ENCODE measurements at places on chromosomes 4 and X. TPM values are rescaled to one million over a fixed set of nuclear protein-coding genes. Genes with fewer than 3 reads are reported as not detected.

DNA sequence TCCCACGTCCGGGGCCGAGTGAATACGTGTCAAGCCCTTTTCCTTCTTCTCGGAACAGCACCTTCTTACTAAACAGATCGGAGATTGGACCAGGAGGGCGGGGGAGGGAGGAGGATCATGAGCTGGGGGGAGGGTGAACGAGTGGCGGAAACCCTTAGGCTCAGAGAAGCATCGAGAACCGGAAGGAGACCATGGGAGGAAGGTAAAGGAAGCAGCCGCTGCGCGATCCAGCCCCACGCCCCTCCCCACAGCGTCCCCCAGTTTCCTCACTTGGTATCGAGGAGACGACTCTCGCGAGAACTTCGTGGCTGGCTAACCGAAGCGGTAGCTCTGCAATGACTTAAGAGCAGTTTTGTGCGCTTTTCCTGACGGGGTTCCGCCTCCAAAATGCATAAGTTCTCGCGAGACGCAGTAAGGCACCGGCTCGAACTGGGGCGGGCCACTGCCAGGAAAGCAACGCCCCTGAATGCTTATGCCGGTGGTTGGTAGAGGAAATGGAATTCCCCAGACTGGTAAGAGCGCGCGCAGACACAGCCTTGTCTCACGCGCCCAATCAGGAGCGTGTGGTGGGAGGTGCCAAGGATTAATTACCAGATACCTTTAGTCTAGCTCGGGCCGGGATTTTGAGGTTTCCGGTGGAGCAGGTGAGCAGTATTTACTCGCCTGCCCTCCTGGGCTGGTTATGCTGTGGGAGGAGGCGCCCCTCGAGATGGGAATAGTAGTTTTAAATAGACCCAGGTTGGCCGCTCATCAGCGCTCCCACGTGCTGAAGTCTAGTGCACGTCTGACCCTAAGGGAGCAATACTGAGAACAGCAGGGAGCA is 534 bp upstream of the UBE2D3 start:
- peak; percentile 100 for DNase-seq

DNA sequence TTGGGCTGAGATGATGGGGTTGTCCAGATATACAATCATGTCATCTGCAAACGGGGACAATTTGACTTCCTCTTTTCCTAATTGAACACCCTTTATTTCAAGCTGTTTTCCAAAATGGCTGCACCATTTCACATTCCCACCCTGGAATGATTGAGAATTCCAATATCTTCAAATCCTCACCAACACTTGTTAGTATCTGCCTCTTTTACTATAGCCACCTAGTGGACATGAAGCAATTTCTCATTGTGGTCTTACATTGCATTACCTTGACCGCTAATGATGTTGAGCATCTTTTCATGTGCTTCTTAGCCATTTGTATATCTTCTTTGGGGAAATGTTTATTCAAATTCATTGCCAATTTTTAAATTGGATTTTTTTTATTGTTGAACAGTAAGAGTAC is 364.8 kb downstream of the SMARCA1 start:
- DNase-seq: no peak

DNA sequence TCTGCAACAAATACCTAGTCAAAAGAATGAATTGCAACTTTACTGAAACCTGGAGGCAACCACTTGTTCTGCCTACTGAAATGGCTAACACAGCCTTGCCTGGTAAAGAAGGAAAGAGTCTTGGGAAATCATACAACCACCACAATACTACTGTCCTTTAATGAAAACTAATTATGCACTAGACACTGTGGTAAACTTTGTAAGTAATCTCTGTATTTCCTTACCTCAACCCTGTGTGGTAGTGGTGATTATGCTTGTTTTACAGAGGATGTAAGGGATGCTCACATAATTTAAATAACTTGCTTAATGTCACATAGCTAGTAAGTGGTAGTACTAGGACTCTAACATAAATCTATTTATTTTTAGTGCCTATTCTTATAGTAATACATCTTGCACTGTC is 44.7 kb downstream of the TMEM156 start:
- DNase-seq: no peak

GRCh38 chr4:136412708-136413107 is 1119.6 kb downstream of the PCDH18 start:
- peak; percentile 1 for DNase-seq

DNA sequence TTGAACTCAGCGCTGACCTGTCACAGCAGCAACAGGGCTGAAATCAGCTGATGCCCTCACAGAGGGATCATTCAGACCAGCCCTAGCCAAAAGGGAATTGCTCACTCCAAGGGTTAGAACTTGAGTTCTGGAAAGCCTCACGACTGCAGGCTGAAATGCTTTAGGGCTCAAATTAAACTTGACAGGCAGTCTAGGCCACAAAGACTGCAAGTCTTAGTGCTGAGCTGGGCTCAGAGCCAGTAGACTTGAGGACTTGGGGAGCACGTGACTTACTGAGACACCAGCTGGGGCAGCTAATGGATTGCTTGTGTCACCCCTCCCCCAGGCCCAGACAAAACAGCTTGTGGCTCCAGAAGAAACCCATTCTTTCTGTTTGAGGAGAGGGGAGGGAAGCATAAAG is 119.0 kb upstream of the SLC6A14 start:
- DNase-seq: no peak

DNA sequence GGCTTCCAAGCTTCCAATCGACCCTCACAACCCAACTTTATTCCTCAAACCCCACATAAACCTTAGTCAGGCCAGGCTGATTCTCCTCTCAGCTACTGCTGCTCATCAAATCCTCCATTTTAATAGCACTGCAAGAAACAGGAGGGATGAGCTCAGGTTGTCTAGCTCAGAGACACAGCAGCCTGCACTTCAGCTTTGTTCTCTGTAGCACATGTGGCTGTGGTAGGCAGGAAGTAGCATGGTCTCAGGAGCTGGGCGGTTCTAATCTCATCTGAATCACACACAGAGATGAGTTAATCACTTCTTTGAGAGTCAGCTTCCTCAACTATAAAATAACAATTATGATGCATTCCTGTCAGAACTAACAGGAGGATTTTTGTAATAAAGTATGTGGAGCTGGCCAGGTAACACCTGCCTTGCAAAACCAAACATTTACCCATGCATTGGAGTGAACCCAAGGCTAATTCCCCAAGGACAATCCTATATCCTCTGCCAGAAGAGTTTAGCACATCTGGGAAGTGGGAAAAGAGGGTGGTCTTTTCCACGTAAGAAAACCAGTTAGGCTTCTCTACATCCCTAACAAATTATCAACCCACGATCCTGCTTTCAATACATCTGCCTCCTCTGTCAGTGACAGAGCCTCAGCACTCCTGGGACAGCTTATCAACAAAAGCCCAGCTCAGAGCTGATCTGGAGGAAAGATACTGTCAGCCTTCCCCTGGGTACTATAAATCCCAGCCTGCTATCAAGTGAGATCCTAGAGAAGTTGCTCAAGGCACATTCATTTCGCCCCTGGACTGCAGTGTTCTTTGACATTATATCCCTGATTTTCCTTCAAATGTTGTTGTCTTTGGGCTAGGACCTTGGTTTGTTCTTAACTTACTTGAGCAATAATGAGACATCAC is 32.8 kb downstream of the ELOVL6 start:
- DNase-seq: peak; percentile 83

- no peak for DNase-seq
Measured at GRCh38 chrX:17788956-17789562, 51.8 kb downstream of the SCML1 start.

Gene ERCC6L
- total RNA-seq: 5.4 TPM

Gene CT47B1
- not detected for total RNA-seq

Gene PDZD4
- total RNA-seq: 0.28 TPM
